ENCODE measurements at places on chromosomes 1 and 21.

DNA sequence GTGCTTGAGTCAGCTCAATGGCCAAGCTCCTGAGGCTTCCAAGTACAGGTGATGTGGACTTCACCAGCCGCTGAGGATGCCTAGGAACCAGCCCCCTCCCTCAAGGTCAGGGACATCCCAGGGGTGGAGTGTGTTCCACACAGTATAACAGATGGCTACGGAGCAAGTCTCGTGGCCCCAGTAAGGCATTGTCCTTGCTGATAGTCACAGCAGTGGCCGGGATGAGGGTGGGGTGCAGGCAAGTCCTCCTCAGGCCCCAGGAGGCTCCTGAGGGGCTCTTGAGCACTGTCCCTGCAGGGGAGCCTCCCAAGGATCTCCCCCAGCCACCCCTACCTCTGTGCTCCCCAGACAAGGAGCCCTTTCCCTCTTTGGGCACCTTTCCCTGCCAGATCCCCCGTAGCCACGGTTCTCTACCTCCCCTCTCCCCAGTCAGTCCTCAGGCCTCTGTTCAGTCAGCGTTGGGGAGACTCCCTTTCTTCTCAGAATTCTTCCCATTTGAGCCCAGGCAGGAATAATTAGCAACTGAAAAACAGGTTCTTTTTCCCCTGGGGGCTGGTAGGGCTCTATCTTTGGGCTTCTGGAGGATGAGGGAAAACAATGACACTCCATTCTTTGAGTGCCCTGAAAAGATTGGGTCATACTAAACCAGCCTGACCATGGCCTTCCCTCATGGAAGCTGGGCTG is 7.1 kb upstream of the THEM5 start:
- no peak for DNase-seq

DNA sequence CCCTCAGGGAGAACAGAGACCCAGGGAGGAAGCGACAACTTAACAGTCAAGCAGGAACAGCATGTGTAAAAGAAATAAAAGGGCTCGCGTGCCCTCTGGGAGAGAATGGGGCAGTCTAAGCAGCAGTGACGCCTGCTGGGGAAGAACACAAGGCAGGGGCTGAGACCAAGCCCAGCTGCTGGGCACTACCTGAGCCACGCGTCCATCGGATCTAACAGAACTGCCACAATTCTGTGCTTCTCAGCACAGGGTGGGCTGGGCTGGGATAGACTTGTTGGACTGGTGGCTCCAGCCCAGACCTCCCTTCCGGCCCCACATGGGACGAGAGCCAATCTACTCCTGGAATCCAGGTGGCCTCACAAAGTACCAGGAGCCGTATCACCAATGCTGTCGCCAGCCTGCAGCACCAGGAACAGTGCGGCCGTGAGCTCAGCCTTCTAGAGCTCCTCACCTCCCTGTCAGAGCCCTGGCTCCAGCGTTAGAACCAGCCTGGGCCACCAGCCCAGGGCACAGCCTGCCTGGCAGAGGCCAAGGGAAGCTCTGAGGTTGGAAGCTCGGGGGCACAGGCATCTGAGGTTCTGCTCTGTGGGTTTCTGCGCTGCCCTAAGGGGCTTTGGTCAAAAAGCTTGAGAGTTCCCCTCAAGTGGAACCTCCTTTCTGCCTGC is 7.4 kb downstream of the LRRC47 start:
- DNase-seq, result no peak

GRCh38 chr1:204505674-204506200 is 10.5 kb upstream of the MDM4 start:
- DNase-seq, result no peak

- no peak for DNase-seq
These were observed 10.0 kb downstream of the URB2 start for GRCh38 chr1:229636042-229636441.

GRCh38 chr1:43307458-43308158 is 6.8 kb downstream of the TIE1 start:
- no peak for DNase-seq

DNA sequence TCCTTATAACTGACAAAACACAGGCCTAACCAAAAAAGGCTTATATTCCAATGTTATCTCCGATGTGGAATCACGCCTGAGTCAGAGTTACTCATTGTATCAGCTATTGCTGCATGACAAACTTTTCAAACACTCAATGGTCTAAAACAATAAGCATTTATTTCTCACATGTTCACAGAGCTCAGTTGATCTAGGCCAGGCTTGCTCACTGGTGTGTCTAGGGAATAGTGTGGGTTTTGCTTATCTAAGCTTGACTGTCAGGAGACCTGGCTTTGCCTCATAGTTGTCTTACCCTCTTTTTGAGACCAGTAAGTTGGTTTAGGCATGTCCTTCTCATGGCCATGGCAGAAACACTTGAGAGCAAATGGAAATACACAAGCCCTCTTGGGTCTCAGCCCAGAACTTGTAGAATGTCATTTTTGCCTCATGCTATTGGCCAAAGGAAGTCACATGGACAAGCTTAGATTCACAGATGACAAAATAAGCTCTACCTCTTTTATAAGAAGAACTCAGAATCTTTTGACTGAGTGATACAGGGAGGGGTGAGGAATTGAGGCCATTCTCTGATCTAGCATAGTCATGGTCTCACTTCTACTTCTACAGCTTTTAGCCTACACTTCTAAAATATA is 130.8 kb downstream of the HMCN1 start:
- DNase-seq, result no peak

GRCh38 chr1:1332031-1332755 is 1.1 kb downstream of the TAS1R3 start:
- DNase-seq, result no peak

GRCh38 chr21:39313571-39314142 is at the start of gene BRWD1:
Gene BRWD1 (minus strand): TSS chr21:39313632. CDS start chr21:39313491, 141 bp downstream.
- peak; percentile 89 for DNase-seq

- DNase-seq, result no peak
These were observed 121.5 kb upstream of the RAB4A start for GRCh38 chr1:229149435-229149834.

DNA sequence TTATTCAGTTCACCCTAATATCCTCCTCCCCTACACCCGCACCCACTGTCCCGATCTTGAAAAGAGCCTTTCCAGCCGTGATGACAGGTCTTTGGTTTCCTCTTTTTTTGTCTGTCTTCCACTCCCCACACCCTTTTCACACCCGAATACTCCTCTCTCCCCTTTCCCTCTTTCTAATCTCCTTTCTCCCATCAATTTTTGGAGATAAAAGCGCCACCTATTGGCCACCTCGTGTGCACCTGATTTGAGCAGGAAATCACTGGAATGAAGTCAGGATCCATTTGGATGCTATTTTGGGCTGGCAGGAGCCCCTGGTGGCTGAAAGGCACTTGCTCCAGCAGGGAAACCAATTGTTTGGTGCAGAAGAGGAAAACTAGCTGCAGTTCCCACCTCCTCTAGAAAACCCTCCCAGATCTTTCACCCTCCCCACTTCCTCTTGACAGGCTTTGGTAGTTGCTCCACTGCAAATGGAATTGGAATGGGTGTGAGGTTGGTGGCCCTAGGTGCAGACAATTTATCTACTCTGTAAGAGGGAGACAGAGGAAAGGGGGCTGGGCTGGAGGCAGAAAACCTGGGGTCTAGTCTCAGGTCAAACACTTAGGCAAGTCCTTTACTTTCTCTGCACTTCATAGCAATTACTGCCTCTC is 8.4 kb downstream of the FOXE3 start:
- peak; percentile 66 for DNase-seq

GRCh38 chr21:20292280-20292679 is 705.9 kb upstream of the NCAM2 start:
- no peak for DNase-seq

DNA sequence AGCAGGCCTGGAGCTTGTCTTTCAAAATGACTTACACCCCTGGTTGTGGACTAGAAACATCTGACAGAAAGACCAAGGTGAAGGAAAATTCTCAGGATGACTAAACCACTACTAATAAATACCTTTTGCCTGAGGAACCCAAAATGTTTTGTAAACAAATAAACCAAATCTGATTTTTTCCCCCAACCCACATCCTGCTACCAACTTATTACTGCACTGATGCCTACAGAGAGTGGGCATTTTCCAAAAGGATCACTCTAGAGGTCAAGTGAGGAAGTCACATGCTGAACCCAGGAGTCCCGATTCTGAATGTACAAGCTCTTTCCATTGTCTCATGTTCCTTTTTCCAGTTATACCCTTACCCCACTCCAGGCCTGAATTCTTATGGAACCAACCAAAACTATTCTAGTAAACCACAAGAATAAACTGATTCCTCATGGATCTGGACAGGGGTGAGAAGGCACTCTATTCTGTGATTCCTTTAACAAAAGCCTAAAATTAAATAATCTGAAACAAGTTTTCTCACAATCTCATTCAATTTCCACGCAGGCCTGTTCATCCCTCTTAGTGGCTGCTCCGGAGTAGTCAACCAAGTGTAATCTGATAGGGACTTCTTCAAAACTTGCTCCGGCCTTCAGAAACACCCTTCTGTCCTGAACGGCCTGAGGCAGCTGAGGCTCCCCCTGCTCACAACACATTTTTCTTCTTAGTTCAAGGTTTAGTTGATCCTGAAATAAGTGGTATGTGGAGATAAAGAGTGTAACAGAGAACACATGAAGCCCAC is 1.4 kb downstream of the PI4KB start:
- DNase-seq, result no peak

GRCh38 chr21:42525676-42526378 is 12.2 kb downstream of the SLC37A1 start:
- no peak for DNase-seq

DNA sequence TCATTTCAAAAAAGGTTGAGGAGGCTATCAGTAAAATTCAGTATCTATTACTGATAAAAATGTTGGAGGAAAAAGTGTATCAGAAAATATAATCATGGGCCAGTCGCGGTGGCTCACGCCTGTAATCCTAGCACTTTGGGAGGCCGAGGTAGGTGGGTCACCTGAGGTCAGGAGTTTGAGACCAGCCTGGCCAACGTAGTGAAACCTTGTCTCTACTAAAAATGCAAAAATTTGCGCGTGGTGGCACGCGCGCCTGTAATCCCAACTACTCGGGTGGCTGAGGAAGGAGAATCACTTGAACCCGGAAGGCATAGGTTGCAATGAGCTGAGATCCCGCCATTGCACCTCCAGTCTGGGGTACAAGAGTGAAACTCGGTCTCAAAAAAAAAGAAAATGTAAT is 5.3 kb upstream of the ATP1A4 start:
- no peak for DNase-seq

GRCh38 chr1:244393604-244394176 is 58.0 kb downstream of the ADSS2 start:
- DNase-seq, result no peak

GRCh38 chr1:61287734-61288133 is 205.4 kb downstream of the NFIA start:
- peak; percentile 44 for DNase-seq

DNA sequence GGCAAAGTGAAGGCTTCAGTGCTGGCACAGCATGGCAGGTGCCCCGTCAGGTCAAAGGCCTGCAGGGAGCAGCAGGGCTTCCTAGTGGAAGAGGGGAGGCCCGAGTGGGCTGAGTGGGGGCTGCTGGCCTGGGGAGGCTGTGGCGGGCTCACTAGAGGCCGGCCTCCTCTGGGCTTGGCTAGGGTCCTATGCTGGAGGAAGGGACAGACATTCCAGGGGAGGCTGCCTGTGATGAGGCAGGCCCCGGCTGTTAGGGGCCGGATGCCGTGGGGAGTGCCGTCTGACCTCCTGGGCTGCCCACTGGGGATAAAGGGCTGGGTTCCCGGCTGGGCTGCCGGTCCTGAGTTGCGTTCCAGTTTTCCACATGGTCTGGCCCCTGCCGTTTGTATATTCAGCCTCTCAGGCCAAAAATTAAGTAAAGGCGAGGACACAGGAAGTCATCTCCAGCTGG is 21.1 kb downstream of the PRXL2B start:
- DNase-seq, result no peak

DNA sequence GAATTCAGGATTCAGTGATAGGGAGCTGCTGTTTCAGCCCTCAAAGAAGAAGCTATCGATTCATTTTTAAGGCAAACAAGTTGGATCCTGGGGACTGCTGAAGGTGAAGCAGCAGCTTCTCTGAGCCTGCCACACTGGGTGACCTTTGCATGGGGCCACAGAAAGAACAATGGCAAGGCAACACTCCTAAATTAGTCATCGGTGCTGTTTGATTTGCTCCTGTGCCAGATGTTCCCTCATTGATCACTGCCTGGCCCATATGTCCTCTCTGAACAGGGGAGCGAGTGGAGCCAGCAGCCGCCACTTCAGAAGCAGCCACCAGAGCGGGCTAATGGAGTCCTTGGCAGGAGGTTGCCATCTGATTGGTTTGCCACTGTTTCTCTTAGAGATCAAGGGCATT is 391.5 kb downstream of the NTNG1 start:
- peak; percentile 76 for DNase-seq

GRCh38 chr1:183052861-183053260 is 29.6 kb downstream of the LAMC1 start:
- no peak for DNase-seq

DNA sequence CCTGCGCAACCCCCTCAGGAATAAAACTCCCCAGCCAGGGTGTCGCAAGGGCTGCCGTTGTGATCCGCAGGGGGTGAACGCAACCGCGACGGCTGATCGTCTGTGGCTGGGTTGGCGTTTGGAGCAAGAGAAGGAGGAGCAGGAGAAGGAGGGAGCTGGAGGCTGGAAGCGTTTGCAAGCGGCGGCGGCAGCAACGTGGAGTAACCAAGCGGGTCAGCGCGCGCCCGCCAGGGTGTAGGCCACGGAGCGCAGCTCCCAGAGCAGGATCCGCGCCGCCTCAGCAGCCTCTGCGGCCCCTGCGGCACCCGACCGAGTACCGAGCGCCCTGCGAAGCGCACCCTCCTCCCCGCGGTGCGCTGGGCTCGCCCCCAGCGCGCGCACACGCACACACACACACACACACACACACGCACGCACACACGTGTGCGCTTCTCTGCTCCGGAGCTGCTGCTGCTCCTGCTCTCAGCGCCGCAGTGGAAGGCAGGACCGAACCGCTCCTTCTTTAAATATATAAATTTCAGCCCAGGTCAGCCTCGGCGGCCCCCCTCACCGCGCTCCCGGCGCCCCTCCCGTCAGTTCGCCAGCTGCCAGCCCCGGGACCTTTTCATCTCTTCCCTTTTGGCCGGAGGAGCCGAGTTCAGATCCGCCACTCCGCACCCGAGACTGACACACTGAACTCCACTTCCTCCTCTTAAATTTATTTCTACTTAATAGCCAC is 696 bp downstream of the TGFB2 start:
- DNase-seq, result peak; percentile 56

- no peak for DNase-seq
These were observed 40.9 kb upstream of the EPS8L3 start for GRCh38 chr1:109804660-109805059.

GRCh38 chr1:168799927-168800605 is 71.1 kb upstream of the DPT start:
- DNase-seq, result no peak

GRCh38 chr1:94156096-94156625 is 35.2 kb upstream of the ABCA4 start:
- DNase-seq, result no peak
